ENCODE measurements at places on chromosomes 11 and 22.

GRCh38 chr11:91435694-91436395, 788.8 kb upstream of the FAT3 start:
- no peak for DNase-seq

- DNase-seq = no peak
Observed at GRCh38 chr11:35227576-35228327, 88.8 kb downstream of the CD44 start.

DNA sequence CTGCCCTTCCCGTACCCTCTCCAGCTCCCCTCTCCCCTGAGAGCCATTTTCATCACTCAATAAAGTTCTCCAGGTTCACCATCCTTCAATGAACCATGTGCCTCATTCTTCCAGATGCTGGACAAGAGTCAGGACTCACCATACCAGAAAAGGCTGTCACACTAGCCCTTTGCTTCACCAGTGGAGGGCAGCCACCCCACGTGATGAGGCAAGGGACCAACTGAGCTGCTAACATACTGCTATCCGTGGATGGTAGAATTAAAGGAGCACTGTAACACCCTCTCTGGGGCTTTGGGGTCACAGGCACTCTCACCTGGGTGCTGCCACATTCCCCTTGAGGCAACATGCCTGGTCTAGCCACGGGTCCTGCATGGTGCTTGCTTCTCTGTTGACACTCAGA, 13.1 kb upstream of the OR5I1 start:
- no peak for DNase-seq

GRCh38 chr11:57336111-57336666, 497 bp upstream of the SSRP1 start:
- no peak for DNase-seq

DNA sequence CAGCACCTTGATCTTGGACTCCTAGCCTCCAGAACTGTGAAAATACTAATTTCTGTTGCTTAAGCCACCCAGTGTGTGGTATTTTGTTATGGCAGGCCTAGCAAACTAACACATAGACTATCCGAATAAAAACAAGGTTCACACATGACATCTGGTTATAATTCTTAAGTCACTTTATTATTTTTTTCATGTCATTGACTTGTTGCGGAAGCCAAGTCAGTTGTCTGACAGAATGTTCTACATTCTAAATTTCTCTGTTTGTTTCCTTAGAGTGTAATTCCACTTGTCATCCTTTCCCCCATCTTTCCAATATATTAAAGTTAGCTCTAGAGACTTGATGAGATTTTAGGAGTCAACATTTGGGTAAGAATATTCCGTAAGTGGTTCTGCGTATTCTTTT, 40.6 kb downstream of the RAB30 start:
- DNase-seq = no peak

DNA sequence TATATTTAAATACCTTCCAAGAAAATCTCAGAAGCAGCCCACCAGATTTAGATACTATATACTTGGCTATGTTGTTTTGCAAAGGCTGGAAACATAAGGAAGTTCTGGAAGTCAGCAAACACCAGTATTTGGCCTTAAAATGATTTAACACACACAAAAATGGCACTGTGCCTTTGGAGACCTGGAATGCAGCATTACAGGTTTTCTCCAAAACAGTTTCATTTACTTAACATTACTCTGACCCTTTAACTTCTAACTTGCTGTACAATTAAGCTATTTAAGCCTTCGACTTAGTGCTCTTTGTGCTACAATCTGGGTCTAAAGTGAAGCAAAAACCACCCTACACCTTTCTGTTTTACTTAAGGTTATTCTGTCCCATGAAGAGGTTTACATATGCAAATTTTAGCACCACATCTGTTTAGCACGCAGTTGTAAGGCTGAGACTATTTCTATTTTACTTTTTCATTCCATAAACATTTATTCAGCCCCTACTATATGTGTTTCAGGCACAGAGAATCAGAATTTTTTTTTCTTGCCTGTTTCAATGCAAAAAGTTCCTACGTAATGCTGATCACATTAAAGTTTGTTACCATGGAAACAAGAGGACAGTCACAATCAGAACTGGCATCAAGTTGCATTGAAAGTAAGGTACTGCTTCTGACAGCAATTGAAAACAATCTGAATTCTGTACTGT, 70.3 kb downstream of the MAML2 start:
- no peak for DNase-seq

DNA sequence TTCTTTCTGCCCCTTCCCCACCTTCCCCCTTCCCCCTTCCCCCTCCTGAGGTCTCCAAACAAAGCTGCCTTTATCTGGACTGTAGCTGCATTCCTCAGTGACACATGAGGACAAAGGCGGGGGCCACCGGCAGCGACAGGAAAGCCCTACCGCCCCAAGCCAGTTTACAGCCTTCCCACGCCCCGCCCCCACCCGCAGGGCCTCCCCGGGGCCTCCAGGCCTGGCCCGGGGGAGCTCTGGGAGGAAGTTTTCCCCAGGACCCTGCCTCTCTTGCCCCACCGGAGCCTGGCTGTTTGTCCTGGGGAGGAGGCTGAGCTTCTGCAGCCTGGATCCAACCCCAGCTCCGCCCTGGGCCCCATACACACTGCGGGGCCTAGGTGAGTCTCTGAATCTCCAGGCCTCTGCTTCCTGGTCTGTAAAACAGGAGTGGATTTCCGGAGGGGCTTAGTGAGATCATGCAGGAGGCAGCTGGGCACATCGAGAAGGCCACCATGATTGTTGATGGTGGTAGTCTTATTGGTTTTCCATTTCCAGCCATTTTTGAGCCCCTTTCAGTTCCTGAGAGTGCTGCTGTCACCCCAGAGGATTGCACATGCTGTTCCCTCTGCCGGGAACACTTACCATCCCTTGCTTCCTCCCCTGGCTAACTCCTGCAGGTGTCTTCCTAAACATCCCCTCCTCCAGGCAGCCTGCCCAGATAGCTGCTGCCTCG, 130.7 kb downstream of the MN1 start:
- no peak for DNase-seq

GRCh38 chr11:33787076-33787475, 12.8 kb upstream of the FBXO3 start:
- no peak for DNase-seq

- no peak for DNase-seq
Observed at GRCh38 chr11:79262221-79262620, 178.6 kb downstream of the TENM4 start.

- DNase-seq = no peak
Observed at GRCh38 chr11:106187860-106188456, 110.5 kb downstream of the AASDHPPT start.

GRCh38 chr11:3126901-3127691, 38.0 kb downstream of the OSBPL5 start:
- DNase-seq = no peak

DNA sequence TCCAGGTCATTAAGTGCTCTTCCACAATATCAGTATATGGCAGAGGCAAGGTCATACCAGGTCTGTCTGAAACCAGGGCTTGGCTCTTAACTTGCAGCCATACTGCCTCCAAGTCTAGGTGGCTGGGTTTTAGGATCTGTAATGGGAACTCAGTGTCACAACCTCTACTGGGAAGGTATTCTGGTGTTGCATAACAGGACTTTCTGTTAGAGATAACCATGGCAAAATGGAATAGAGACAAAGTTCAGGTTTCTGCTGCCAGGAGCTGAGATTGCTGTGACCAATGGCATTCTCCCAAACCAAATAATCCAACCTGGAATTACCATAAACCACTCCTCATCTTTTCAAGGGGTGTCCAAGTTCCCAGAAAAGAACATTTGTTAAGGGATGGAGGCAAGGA, 6.8 kb upstream of the SAA1 start:
- no peak for DNase-seq

- no peak for DNase-seq
Observed at GRCh38 chr22:19654338-19654987, 59.8 kb upstream of the SEPTIN5 start.

- no peak for DNase-seq
Observed at GRCh38 chr11:2482204-2482603, 37.4 kb downstream of the KCNQ1 start.

DNA sequence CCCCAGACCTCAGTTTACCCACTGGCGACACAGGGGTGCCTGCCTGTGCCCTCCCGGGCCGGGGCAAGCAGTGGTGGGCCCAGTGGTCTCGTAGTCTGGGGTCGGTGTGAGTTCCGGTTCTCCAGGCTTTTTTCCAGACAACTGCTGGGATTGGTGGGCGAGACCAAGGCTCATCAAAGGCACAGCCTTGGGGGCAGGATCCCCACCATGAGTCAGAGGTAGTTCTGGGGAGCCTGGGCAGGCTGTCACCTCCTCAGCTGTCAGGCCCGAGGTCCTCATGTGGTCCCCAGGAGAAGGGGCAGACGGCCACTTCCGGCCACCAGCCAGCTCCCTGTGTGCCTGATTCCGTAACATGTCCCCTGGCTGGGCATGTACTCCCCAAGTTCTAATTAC, 827 bp upstream of the MUC2 start:
- no peak for DNase-seq
